ENCODE measurements at places on chromosomes 2 and 18.

DNA sequence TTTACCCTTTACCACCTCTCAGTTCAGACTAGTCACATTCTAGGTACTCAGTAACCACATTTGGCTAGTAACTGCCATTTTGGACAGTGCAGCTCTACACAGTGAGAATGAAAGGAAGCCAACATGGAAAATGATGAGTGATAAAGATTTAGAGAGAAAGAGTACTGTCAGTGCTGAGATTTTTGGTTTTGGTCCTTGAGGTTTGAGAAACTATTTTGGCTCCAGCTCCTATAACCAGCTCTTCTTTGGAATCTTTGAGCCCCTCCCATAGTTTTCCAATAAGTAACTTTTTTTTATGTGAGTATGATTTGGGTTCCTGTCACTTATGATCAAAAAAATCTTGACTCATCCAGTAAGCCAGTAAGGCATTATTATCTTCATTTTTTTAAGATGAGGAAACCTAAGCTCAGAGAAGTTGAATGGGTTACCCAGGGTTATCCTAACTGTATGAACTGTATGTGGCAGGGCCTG is 173.0 kb downstream of the BABAM2 start:
- DNase-seq = no peak

GRCh38 chr2:151638191-151638933 is 95.9 kb downstream of the NEB start:
- no peak for DNase-seq

DNA sequence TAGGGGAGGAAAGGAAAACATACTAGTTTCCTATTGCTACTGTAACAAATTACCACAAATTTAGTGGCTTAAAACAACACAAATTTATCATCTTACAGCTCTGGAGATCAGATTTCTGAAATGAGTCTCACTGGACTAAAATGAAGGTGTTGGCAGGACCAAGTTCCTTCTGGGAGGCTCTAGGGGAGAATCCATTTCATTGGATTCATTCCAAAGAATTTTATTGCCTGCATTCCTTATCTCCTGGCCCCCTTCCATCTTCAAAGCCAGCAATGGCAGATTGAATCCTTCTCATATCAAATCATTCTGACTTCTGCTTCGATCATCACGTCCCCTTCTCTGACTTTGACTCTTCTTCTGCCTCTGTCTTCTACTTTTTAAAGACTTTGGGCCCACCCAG is 250.9 kb downstream of the IRS1 start:
- DNase-seq = no peak

DNA sequence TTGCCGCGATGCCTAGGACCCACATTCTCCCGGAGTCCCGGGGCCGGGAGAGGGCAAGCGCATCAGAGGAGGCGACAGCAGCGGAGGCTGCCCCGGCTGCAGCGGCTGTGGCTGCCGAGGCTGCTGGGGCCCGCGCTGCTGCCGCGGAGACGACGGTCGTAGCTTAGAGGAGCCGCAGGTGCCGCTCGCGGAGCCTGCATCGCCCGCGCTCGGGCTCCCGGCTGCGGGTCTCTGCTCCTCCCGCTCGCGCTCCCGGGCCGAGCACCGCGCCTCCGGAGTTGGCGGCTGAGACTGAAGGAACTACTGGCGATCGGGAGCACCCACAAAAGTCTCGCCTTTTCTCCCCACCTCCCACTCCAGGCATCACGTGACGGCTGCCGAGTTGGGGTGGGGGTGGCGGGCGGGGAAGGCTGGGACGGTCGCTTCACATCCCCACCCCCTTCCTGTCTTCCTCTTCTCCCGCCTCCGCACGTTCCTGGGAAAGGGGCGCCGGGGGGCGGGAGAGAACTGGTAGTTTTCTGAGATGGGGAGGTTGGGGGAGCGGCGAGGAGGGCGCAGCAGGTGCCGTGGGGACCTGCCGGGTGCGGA is at the start of gene LYPD1:
TSS of gene LYPD1 (minus strand) at position 298 of the 588 bp plus-strand sequence. CDS start at position 25, 273 bp downstream.
- no peak for DNase-seq
